Activated CD4-positive, alpha-beta T cell treated with anti-CD3 and anti-CD28 coated beads, Interleukin-2, amount 50 U/mL, for 48 hours (primary cell): ENCODE measurements at places on chromosomes 4 and X.
A peak's percentile ranks its signal among the peaks of the same experiment; 100 is the strongest.

- no peak for DNase-seq
Observed at GRCh38 chr4:125116431-125116830, 198.3 kb upstream of the FAT4 start.

- DNase-seq: peak; percentile 12
Observed at GRCh38 chrX:19593690-19594089, 78.4 kb upstream of the MAP3K15 start.

DNA sequence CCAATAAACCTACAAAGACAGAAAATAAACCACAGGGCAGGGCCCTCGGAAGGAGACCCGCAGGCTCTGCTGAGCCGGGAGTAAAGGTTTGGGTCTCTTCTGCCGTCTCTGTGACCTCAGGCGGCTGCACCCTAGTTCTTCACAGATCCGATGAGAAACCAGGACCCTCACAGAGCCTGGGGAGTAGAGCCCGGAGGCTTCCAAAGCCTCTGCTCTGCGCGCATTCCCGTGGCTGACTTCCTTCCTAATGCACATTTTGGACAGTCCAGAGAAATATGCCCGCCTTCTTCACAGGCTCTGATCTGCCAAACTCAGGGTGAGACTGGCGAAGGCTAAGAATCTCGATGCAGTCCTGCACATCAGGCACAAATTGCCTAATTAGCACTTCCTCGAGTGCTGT is 245.5 kb downstream of the EVC2 start:
- no peak for DNase-seq

DNA sequence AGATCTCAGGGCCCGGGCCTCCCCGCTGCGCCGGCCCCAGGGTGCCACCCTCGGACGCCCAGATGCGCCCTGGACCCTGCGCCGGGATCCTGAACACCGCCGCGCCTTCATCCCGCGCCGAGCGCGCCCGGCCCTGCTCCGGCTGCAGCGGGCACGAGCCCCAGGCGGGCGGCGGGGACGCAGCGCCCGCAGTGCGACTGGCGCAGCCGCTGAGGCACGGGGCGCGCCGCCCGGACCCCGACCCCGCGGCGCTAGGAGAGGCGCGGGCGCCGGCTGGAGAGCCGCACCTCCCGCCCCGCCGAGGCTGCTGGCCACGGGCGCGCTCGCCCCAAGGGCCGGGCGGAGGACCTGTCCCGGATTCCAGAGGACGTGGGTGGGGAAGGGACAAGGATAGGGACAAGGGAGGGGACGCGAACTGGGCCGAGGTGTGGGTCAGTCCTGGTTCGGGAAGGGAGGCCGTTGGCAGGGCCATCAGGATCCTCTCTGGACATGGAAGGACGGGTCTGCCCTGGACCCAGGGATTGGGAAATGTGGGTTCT is 1.1 kb downstream of the ZFYVE28 start:
- peak; percentile 23 for DNase-seq

DNA sequence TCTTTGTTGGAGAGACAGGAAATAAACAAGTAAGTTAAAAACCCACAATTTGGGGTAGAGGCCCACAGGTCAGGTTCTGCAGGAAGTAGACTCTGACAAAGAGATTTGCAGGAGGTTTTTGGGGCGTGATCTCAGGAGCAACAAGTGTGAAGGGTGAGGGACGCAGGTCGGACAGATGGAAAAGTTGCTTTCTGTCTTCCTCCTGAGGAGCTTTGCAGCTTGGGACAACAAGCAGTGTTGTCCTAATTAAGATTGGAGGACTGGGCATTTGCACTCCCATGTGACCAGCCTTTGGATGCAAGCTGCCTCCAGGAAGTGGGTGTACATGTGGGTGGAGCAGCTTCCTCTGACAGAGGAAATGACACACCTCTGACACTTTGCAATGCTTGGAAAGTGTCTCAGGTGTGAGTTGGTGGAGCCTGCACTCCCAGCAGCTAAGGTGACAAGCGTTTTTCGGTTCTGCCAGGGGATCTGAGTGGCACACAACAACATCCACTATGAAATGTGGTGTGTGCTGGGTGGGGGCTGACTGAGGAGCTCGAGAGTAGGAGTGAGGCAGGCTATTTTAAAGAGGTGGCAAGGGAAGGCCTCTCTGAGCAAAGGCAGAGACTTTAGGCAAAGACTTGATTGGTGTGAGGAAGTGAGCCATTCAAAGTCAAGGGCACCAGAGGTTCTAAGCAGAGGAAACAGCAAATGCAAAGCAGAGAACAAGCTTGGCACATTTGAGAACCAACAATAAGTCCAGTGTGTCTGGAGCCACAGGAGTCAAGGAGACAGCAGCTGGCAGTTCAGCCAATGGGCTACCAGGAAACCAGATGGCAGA is 339.8 kb upstream of the GATB start:
- peak; percentile 70 for DNase-seq

DNA sequence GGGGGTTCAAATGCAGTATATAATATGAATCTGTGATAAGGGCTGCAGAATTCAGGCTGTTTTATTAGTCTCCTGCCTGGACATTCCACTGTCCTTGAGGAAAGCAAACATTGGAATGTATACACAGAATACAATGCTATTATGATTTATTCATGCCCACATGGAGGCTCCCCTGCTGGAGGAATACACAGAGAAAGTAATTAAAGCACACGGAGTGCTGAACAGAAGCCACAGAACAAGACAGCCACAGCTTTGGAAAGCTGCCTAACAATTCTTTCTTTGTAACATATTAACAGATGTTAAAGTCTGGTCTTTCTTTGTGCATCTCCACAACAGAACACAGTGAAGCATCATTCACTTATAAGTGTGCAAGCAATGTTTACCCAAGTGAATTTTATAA is 155.8 kb downstream of the ARAP2 start:
- no peak for DNase-seq

DNA sequence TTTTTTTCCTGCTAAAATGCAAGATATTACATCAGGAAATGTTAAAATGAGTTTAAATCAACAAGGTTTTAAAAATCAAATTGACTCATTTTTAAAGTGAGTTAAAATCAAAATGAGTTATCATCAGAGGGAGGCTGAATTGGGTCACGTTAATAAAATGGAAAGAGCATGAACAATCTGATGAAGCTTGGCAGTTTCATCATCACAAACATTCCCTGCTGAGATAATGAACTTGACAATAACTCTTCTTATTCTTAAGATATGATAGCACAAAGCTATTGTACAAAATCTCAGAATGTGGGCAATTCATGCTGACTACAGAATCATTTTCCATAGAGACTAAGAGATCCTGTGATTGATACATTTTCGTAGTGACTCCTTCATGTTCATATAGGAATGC is 1086.7 kb downstream of the STIM2 start:
- DNase-seq: no peak

- DNase-seq: no peak
Observed at GRCh38 chr4:162865102-162865501, 301.6 kb downstream of the NAF1 start.
